Right cardiac atrium (tissue), 5 donors: ENCODE measurements at places on chromosomes 1 and 21. TPM values are rescaled to one million over a fixed set of nuclear protein-coding genes. Genes with fewer than 3 reads are reported as not detected.

The HSD3B1 gene
- total RNA-seq = not detected

The SERTAD4 gene
- 9.5 TPM for total RNA-seq

The AADACL4 gene
- not detected for total RNA-seq

The FAM72C gene
- total RNA-seq = not detected

The TMEM35B gene
- total RNA-seq = 19.0 TPM

The STRIP1 gene
- total RNA-seq = 18.6 TPM

The KIAA1614 gene
- total RNA-seq = 16.6 TPM

The CBR3 gene
- 4.1 TPM for total RNA-seq

The CDC42 gene
- total RNA-seq = 178 TPM

The COL16A1 gene
- 50.3 TPM for total RNA-seq

The PPIAL4G gene
- not detected for total RNA-seq

The C2CD4D gene
- not detected for total RNA-seq

The ELF3 gene
- 0.17 TPM for total RNA-seq

The NCF2 gene
- 6.2 TPM for total RNA-seq
